NCI-H2029 treated with DMSO at 0.1 percent for 48 hours (cell line): ENCODE measurements at places on chromosomes 6 and 20.

DNA sequence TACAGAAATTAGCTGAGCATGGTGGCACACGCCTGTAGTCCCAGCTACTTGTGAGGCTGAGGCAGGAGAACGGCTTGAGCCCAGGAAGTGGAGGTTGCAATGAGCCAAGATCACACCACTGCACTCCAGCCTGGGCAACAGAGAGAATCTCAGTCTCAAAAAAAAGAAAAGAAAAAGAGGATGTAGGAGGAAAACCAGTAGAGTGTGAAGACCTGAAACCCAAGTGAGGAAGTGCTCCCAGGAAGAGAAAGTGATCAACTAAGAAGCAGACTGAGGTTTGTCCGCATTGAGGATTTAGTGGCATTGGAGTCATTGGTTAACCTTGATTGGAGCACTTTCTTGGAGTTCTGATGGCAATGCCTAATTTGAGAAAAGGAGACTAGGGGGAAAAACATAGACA lies 20.6 kb upstream of the TASP1 start:
- no peak for DNase-seq

GRCh38 chr20:17898548-17898994 lies 70.0 kb downstream of the SNX5 start:
- DNase-seq: peak; percentile 24

DNA sequence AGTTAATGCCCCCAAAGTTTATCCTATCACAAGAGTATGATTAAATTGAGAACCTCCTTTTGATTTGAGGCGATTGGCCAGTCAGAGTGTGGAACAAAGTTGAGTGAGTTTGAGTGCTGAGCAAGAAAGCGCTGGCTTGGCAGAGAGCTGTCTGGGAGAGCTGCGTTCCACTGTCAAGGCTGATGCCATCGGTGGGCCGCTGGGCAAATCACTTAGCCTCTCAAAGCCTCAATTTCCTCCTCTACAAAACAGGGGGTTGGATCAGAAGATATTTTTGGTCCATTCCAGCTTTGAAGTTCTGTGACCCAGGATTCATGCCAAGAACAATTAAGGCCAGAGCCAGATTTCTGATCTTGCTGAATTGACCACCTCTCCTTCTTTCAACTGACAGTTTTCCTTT lies 60.2 kb downstream of the TMEM242 start:
- DNase-seq: no peak

- DNase-seq: no peak
Observed at GRCh38 chr6:107409942-107410341, 49.4 kb downstream of the PDSS2 start.

GRCh38 chr6:30759575-30760239 lies 15.4 kb upstream of the IER3 start:
- DNase-seq: no peak

DNA sequence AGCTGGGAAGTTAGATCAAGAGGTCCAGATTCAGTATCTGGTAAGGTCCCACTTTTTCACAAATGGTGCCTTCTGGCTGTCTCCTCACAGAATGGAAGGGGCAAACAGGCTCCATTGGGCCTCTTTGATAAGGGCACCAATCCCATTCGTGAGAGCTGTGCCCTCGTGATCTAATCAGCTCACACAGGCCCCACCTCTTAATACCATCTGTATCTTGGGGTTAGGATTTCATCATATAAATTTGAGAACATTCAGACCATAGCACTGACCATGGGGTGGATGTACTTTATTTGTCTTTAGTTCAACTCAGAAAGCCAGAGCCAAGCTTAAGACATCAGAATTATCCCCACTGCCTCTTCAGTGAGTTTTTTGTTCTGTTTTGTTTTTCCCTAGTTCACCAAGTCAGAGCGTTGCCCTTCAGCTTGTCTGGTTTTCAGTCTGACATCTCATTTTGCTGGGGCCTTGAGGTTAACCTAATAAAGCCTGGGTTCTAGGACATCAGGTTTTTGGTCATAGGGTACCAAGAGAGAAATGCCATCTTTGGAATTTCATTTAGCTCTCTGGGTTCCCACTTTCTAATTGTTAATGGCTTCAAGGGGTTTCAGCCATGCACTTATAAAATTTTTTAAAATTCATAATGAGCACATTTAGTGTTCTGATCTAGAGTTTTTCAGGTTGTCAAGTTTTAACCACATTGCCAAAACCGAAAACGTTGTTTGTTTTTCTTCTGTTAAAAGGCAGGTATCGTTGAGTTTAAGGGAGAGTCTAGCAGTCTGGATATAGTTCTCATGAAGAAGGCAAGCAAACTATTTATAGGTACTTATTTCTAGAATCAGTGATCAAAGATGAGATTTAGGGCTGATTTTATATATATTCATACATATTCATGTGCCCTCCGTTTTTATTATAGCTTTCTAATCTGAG lies 19.0 kb downstream of the SENP6 start:
- no peak for DNase-seq
